Vein endothelial cell (primary cell): ENCODE measurements at places on chromosomes 12 and 14. TPM values are rescaled to one million over a fixed set of nuclear protein-coding genes. Genes with fewer than 3 reads are reported as not detected.

Gene KCNJ8
- under 0.01 and 0.10 TPM in 2 replicates for total RNA-seq

Gene RGS6
- total RNA-seq, result not detected in 2 replicates

Gene SYNDIG1L
- total RNA-seq, result not detected in 2 replicates

Gene FAM186B
- total RNA-seq, result 0.48 and 0.65 TPM in 2 replicates

Gene YY1
- 53.2 and 57.6 TPM in 2 replicates for total RNA-seq

Gene TMEM119
- under 0.01 and 0.10 TPM in 2 replicates for total RNA-seq

Gene FOXG1
- total RNA-seq, result not detected in 2 replicates

Gene SERPINA9
- total RNA-seq, result not detected in 2 replicates

Gene NRXN3
- 0.48 and 0.98 TPM in 2 replicates for total RNA-seq

Gene MYO1H
- total RNA-seq, result not detected in 2 replicates

Gene HOXC12
- not detected in 2 replicates for total RNA-seq

Gene TCL1B
- not detected in 2 replicates for total RNA-seq

Gene EXOC3L4
- total RNA-seq, result not detected in 2 replicates

Gene TAC3
- total RNA-seq, result not detected in 2 replicates

Gene OAS1
- total RNA-seq, result 7.5 and 21.6 TPM in 2 replicates

Gene CDK4
- total RNA-seq, result 215 and 222 TPM in 2 replicates

Gene SLC10A1
- not detected in 2 replicates for total RNA-seq

Gene KRT5
- total RNA-seq, result not detected in 2 replicates

Gene DBX2
- total RNA-seq, result not detected in 2 replicates

Gene RPL10L
- not detected in 2 replicates for total RNA-seq

Gene GPD1
- under 0.01 TPM in 1 of 2 replicates, not detected in the other for total RNA-seq

Gene CLEC12A
- not detected in 2 replicates for total RNA-seq

Gene CNTN1
- under 0.01 TPM in 1 of 2 replicates, not detected in the other for total RNA-seq

Gene PTMS
- total RNA-seq, result 126 and 169 TPM in 2 replicates

Gene A2M
- total RNA-seq, result 24.5 and 37.6 TPM in 2 replicates

Gene NCAPD2
- total RNA-seq, result 38.2 and 48.4 TPM in 2 replicates

Gene KRT73
- not detected in 2 replicates for total RNA-seq

Gene GOLGA5
- 43.8 and 46.9 TPM in 2 replicates for total RNA-seq

Gene ERP27
- 0.33 and 1.3 TPM in 2 replicates for total RNA-seq

Gene CEP170B
- 26.4 and 27.1 TPM in 2 replicates for total RNA-seq

Gene LMNTD1
- total RNA-seq, result 0.29 TPM in 1 of 2 replicates, not detected in the other

Gene DCTN2
- 145 and 151 TPM in 2 replicates for total RNA-seq

Gene GLT1D1
- total RNA-seq, result not detected in 2 replicates
